ENCODE measurements at places on chromosomes 4 and X. TPM values are rescaled to one million over a fixed set of nuclear protein-coding genes. Genes with fewer than 3 reads are reported as not detected.

DNA sequence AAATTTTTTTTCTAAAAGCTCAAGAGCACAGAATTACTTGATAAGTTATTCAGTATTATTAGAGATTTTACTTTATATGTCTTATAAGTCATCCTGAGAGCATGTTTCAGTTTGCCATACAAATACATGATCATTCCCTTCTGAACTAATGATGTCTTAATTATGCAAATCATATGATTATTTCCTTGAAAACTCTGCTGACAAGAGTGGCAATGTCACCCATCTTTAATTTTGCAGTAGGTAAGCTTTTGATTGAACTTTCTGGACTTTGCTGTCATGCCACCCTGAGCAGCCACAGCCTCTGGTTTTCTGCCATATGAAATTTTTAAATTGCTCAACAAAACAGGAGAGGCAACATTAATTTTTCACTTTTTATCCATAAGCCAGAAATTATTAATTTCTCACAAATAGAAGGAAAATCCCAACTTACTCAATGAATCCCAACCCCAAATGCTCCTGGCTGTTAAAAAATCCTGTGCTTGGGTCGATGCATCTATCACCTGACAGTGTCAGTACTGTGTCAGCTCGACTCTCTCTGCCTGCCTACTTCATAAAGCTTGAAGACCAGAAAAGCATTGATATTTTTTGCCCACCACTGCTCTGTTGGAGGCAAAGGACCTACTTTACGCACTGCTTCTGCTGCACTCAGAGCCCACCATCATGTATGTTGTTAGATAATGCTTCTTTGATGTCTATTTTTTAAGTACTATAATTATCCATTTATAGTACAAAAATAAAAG is 11.6 kb upstream of the HADH start:
- DNase-seq, result no peak

- no peak for DNase-seq
These were observed 52.6 kb downstream of the CPZ start for GRCh38 chr4:8644966-8645752.

GRCh38 chr4:183960962-183961541 is 55.9 kb downstream of the STOX2 start:
- peak; percentile 13 for DNase-seq

DNA sequence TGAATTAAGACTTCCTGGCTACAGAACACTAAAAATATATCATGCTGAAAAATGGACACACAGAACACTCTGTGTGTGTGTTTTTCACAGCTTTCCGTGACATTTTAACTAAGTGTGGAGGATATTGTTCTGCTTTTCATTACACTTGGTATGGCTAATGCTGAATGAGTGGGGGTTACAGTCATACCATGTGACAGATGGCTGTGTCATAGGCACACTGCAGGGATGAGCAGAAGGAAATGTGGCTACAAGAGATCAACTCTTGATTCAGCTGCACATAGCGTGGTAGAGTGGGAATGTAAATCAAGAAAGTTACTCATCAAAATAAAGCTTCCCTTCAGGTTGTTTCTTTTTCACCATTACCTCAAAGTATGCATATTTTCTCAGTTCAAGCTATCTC is 669.8 kb downstream of the IQCM start:
- no peak for DNase-seq

GRCh38 chr4:117425636-117426035 is 340.3 kb upstream of the TRAM1L1 start:
- DNase-seq, result no peak

- peak; percentile 84 for DNase-seq
These were observed 34.4 kb downstream of the SLAIN2 start for GRCh38 chr4:48375651-48376304.

DNA sequence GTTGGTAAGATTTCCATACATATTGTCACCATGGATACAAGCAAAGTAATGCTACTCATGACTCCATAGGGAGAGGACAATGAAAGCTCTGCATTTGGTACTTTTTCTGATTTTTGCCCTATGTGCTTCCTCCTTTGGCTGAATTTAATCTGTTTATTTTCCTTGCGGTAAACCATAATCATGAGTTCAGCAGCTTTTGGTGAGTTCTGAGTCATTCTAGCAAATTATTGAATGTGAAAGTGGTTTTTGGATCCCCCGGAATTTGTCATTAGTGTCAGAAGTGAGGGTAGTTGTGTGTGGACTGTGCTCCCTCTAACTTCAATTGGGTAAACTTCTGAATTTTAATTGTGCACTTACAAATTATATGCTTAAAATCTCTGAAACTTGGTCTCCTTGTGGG is 170.3 kb downstream of the MOSPD2 start:
- no peak for DNase-seq

GRCh38 chrX:130114141-130114588 is 3.9 kb upstream of the ELF4 start:
- no peak for DNase-seq

The GAB3 gene
- 7.0 TPM for total RNA-seq

The POF1B gene
- total RNA-seq, result 9.9 TPM

The WNK3 gene
- total RNA-seq, result 4.8 TPM

The TMEM175 gene
- 39.7 TPM for total RNA-seq

All from umbilical cord (tissue), 2 donors.